Fibroblast of lung (primary cell): ENCODE measurements at places on chromosomes 1 and 21. TPM values are rescaled to one million over a fixed set of nuclear protein-coding genes. Genes with fewer than 3 reads are reported as not detected.

DIO1 gene
- not detected in 2 replicates for total RNA-seq

AMPD1 gene
- total RNA-seq, result not detected in 2 replicates

C1orf50 gene
- 4.4 and 5.9 TPM in 2 replicates for total RNA-seq

C1QC gene
- not detected in 2 replicates for total RNA-seq

DNA sequence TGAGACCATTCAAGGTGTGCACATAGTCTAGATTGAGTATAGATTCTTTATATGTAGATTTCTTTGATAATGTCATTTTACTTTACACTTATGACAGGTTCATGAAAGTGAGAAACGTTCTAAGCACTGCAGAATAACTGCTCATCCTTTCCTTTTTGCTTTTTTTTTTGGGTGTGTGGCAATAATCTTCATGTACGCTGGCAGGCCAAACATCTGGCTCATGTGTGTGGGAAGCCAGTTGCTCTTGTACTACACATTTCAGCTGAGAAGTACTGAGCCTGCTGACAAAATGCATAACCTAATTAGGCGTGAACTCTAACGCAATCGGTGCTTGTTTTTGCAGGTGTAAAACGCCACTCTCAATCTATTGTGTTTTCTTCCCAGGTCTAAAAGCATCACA lies 350.8 kb upstream of the KAZN start:
- no peaks in the 10 kb centered on the region for H3K27me3 ChIP-seq
- no peak overlapping the region for H3K4me3 ChIP-seq

DNA sequence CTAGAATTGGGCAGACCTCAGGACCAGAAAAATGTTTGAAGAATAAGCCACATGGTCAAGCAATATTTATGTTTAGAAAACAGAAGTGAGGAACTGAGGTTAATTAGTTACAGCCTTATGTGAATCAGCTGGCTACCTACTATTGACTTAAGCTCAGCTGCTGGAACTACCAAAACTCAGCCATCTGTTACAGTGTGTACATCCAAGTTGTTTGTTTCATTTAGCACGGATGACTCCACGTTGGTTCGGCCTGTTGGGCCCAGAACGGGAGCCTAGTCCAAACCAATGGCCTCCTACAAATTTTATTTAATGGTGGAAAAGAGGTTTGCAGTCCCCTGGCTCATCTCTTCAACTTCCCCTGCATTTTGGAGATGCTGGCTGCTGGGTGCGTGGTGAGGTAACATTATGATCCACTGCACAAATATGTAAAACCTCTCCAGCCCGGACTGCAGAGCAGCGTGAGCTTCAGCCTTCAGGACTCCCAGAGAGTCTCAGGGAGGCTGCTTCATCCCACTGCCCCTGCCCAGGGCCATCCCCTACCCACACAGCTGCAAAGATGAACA lies 143.4 kb downstream of the ZZZ3 start:
- H3K27ac ChIP-seq, result peak overlapping the region; percentile 96
- no peaks in the 10 kb centered on the region for H3K27me3 ChIP-seq
- DNase-seq, result peak; percentile 84
- no peak overlapping the region for H3K4me3 ChIP-seq

GRCh38 chr1:205312866-205313562 lies 8.5 kb downstream of the NUAK2 start:
- no peaks in the 10 kb centered on the region for H3K27me3 ChIP-seq
- H3K36me3 ChIP-seq, result peaks cover 12% of the 10 kb centered on the region
- no peak for DNase-seq
- peaks cover 29% of the 10 kb centered on the region for H3K4me1 ChIP-seq
- H3K4me3 ChIP-seq, result no peak overlapping the region

GRCh38 chr1:3411806-3412205 lies 42.7 kb upstream of the ARHGEF16 start:
- no peak overlapping the region for H3K27ac ChIP-seq
- DNase-seq, result no peak
- H3K4me1 ChIP-seq, result no peaks in the 10 kb centered on the region
- no peak overlapping the region for H3K4me3 ChIP-seq
- H3K27me3 ChIP-seq, result no peaks in the 10 kb centered on the region
- no peaks in the 10 kb centered on the region for H3K36me3 ChIP-seq

- no peak overlapping the region for H3K27ac ChIP-seq
- H3K36me3 ChIP-seq, result no peaks in the 10 kb centered on the region
- no peak for DNase-seq
- no peaks in the 10 kb centered on the region for H3K4me1 ChIP-seq
Measured at GRCh38 chr1:36964830-36965229, 69.5 kb downstream of the GRIK3 start.

- no peak overlapping the region for H3K4me3 ChIP-seq
- no peak for DNase-seq
- no peaks in the 10 kb centered on the region for H3K4me1 ChIP-seq
- H3K27ac ChIP-seq, result no peak overlapping the region
- H3K27me3 ChIP-seq, result no peaks in the 10 kb centered on the region
- H3K36me3 ChIP-seq, result no peaks in the 10 kb centered on the region
Measured at GRCh38 chr21:31045841-31046240, 7.6 kb upstream of the KRTAP19-8 start.

GRCh38 chr1:41236781-41237180 lies 5.3 kb downstream of the SCMH1 start:
- H3K4me1 ChIP-seq, result peaks cover 2% of the 10 kb centered on the region
- no peaks in the 10 kb centered on the region for H3K36me3 ChIP-seq
- H3K27ac ChIP-seq, result no peak overlapping the region
- DNase-seq, result peak; percentile 72

DNA sequence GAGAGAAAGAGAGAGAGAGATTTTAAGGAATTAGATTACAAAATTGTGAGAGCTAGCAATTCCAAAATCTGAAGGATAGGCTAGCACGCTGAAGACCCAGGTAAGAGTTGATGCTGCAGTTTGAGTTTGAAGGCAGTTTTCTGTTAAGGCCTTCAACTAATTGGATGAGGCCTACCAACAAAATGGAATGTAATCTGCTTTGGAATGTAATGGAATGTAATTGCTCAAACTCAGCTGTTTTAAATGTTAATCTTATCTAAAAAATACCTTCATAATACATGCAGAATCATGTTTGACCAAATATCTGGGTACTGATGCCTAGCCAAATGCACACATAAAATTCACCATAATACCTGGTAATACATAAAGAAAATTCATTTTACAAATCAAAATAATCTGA lies 976.1 kb downstream of the LTN1 start:
- no peaks in the 10 kb centered on the region for H3K27me3 ChIP-seq
- H3K27ac ChIP-seq, result no peak overlapping the region
- peak; percentile 16 for DNase-seq
- H3K4me1 ChIP-seq, result no peaks in the 10 kb centered on the region
- no peak overlapping the region for H3K4me3 ChIP-seq

DNA sequence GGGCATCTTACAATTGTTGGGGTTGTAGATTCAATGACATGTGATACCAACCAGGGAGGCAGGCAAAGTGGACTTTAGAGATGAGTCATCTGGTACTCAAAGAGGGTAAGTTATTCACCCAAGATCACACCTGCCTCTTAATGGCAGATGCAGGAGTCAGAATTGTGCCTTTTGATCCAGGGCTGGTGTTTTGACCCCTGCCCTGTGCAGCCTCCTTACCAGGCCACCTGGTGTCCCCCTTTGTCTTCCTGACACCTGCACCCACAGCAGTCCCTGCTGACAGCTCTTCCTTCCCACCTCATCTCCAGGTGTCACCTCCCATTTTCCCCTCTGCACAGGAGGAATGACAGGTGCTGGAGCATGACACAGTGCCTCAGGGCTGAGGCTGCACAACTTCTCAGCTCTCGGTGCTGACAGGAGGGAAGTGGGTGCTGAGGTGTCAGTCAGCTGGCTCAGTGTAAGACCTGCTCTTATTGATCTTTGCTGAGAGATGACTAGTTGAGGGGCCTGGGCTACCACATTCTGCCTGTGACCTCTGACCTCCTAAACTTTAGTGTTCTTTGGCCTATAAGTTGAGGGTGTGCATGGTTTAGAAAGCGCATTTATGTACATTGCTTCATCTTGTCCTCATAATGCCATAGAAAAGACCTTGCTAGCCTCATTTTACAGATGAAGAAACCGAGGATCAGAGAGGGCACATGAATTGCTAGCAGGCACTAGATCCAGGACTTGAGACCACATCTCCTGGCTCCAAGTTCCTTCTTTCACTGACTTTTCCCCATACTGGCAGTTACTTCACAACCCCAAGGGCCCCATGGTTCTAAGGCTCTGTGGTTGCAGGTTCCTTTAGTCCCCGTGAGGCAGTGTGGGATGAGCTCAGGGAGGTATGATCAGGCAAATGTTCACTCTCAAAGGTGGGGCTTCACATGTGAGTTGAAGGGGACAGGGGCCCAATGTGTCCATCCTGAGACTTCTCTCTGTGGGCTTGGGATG lies 31.3 kb downstream of the CACNA1E start:
- no peaks in the 10 kb centered on the region for H3K27me3 ChIP-seq
- H3K36me3 ChIP-seq, result no peaks in the 10 kb centered on the region
- no peaks in the 10 kb centered on the region for H3K4me1 ChIP-seq
- no peak for DNase-seq
- H3K27ac ChIP-seq, result no peak overlapping the region
- H3K4me3 ChIP-seq, result no peak overlapping the region

DNA sequence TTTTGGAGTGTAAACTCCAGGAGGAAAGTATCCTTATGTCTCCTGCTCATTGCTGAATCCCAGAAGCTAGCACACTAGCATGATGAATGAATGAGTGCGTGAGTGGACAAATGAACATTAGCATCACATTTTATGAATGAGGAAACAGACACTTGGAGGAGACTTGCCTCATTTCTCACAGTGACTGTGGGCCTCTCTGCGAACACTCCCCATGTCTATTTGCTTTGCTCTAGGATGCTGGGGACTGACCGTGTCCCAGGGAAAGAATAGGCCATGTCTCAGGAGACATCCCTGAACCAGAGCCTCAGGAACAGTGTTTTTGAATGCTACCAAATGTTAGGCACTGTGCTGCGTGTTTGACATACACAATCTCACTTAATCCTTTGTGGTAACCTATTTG lies 140.9 kb downstream of the OMA1 start:
- peaks cover 6% of the 10 kb centered on the region for H3K4me1 ChIP-seq
- H3K36me3 ChIP-seq, result no peaks in the 10 kb centered on the region
- no peak overlapping the region for H3K27ac ChIP-seq

DNA sequence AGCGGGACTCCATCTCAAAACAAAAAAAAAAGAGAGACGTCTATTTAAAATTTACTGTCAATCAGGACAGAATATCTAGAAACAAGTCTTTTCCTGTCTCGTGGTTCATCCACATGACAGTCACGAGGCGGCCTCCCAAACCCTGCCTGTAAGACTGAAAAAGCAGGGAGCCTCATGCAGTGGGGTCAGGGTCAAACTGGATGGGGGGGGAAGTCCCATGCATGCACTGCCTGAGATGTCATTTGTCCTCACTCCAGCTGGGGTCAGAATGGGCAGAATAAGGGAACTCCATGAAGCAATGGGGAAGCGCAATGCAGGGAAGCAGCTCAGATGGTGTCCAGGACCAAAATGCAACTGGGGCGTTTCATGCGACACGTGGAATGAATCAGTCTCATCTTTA lies 85.5 kb downstream of the PIK3CD start:
- H3K4me1 ChIP-seq, result no peaks in the 10 kb centered on the region
- H3K36me3 ChIP-seq, result peaks cover 24% of the 10 kb centered on the region
- DNase-seq, result no peak
- H3K4me3 ChIP-seq, result no peak overlapping the region
- no peaks in the 10 kb centered on the region for H3K27me3 ChIP-seq

DNA sequence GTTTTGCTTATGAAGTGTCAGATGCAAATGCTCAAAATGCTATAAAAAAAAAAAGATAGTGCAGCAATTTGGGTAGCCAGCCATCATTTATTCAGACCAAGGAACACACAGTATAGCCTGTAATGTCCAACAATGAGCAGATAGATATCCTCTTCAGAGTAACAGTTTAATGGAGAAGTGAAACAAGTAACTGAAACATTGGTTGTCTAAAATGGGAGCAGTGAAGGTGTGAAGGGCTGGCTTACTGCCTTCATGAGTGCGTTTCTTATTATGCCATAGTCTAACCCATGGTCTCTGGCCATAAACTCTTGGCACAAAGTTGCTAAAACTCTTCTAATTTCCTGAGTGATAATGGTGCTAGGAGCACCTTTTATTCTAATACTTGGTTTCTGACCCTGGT lies 11.4 kb downstream of the RGS5 start:
- no peaks in the 10 kb centered on the region for H3K4me1 ChIP-seq
- H3K27me3 ChIP-seq, result no peaks in the 10 kb centered on the region
- H3K27ac ChIP-seq, result no peak overlapping the region
- no peak overlapping the region for H3K4me3 ChIP-seq
- H3K36me3 ChIP-seq, result no peaks in the 10 kb centered on the region

- no peak within 1 kb of the TSS for H3K4me3 ChIP-seq
- no peak within 1 kb of the TSS for H3K27ac ChIP-seq
- H3K36me3 ChIP-seq, result no peaks in the 10 kb centered on the region
- no peak for DNase-seq
- no peaks in the 10 kb centered on the region for H3K27me3 ChIP-seq
Measured at GRCh38 chr1:159439422-159439821, at the start of gene OR10J1. Gene OR10J1, plus strand, starts transcription at chr1:159439722. Its CDS starts 70 bp downstream, at chr1:159439792.

DNA sequence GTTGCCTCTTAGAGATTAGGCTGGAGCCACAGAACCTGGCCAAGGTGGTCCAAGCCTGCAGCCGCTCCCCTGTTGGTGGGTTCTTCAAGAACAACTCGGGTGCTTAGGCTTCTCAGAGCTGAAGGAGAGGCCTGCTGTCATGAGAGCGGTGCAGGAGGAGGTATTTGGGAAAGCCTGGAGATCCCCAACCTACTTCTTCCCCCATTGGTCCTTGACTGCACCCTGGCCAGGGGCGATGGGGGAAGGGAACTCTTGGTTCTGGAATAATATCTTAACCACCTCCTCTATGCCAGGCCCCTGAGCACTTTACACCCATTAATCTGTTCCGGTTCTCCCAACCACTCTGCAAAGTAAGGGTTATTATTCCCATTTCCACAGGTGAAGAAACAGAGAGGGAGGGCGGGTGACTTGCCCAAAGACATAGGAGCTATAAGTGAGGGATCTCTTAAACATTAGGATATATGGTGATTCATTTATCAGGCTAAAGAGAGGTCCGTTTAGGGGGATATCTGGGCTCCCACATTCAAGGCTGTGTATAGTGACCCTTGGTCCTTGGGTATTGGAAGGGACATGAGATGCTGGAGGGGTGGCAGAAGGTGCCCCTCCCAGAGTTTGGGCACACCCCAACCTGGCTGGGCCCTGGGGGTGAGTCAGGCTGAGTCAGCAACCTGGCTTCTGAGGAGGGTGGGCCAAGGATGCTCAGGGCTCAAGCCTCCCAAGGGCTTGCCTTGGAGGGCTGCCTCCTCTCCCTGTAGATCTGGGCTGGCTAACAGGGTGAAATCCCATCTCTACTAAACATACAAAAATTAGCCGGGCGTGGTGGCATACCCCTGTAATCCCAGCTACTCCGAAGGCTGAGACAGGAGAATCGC lies 5.2 kb downstream of the TRNP1 start:
- H3K27me3 ChIP-seq, result no peaks in the 10 kb centered on the region
- peak overlapping the region; percentile 84 for H3K27ac ChIP-seq
- H3K36me3 ChIP-seq, result no peaks in the 10 kb centered on the region
- no peak overlapping the region for H3K4me3 ChIP-seq
- peaks cover 31% of the 10 kb centered on the region for H3K4me1 ChIP-seq
- peak; percentile 51 for DNase-seq

GRCh38 chr1:173176246-173176645 lies 30.9 kb downstream of the TNFSF4 start:
- H3K36me3 ChIP-seq, result no peaks in the 10 kb centered on the region
- no peaks in the 10 kb centered on the region for H3K4me1 ChIP-seq
- H3K4me3 ChIP-seq, result no peak overlapping the region
- no peak for DNase-seq
- no peak overlapping the region for H3K27ac ChIP-seq
- H3K27me3 ChIP-seq, result no peaks in the 10 kb centered on the region

GRCh38 chr1:119327450-119328155 lies 41.0 kb upstream of the HAO2 start:
- peaks cover 3% of the 10 kb centered on the region for H3K27me3 ChIP-seq
- peak; percentile 18 for DNase-seq
- no peak overlapping the region for H3K27ac ChIP-seq
- no peaks in the 10 kb centered on the region for H3K4me1 ChIP-seq
- no peak overlapping the region for H3K4me3 ChIP-seq
- H3K36me3 ChIP-seq, result no peaks in the 10 kb centered on the region
